ENCODE measurements at places on chromosomes 6 and 20.

DNA sequence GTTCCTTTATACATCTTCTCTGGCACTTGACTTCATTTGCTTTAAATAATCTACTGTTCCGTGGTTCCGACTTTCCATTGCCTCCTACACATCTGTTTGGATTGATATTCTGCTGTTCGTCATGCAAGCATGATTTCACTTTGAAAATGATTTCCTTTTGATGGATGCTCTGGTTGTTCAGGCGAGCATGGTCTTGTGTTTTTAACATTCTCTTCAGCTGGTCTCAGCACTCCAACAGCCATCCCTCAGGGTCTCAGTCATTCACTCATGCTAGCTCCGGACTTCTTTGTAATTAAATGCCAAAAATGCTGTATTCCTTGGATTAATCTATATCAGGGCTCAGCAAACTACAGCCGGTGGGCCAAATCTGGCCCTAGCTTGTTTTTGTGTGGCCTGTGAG is 27.2 kb upstream of the SPACA1 start:
- no peak for DNase-seq

DNA sequence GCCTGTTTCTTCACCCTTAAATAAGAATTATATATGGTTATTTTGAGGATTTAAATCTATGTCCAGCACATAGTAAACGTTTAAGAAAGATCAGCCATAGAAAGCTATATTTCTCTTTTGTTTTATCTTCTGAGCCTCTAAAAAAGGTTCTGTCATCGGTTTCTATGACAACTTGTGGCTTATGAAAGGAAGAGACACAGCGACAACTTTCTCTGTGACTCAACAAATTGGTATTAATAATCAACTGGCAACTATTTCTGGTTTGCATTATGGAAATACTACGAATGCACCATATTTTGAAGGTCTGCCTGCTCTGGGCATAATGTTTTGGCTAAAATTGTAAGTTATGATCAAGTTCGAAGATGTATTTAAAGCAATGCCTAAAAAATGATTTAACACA is 751.0 kb downstream of the CD109 start:
- no peak for DNase-seq

DNA sequence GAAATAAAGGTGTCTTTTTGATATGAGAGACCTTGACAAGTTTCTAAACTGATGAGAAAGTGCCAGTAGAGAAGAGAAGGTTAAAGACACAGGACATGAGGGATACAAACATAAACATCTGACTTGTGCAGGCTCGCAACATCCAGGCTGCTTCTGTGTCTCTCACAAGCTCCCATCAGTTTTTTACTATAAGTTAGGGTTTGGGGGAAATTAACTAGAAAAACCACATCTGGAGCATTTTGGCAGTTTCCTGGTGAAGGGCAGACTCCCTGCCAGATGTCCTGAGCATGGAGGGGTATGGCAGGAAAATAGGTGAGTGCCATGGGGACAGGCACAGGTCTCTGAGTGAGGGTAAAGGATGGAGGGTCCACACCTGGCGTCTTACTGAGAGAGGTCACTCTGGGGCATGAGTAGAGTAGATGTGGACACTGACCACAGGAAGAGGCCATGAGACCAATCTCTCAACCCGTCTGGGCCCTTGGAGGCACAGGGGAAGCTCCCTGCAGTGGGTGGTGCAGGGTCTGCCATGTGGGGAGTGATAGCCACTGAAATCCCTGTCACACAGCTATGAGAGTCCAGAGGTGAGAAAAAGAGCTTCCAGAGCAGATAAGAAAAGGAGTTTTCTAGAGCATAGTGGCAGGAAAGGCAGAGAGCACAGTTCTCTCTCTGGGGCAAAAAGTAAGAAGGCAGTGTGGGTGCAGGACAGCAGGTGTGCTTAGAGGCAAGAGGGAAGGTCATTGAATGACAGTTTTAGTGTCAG is 193.3 kb upstream of the SYNDIG1 start:
- no peak for DNase-seq

DNA sequence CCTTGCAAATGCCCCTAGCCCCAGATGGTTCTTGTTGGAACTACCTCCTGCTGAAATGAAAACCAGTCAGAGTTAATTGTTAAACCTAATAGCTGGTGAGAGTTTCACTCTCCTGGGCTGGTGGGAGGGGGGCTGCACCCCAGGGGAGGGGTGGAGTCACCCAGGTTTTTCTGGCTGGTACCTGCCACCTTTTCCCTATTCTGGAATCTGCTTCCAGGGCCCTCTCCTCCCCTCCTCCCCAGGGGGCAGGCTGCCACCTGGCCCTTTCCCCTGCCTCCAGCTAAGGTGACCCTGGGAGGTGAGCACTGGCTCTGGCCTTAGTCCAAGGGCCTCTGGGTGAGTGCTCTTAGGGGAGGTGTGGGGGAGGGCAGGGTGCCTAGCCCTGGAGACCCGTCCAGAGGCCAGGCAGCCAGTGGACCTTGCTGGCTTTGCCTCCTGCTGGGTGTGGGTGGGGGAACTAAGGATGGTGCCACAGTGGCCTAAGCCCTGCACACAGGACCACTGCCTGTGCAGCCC is 48.8 kb upstream of the EPB41L1 start:
- no peak for DNase-seq

- no peak for DNase-seq
These were observed 50.7 kb downstream of the OPN5 start for GRCh38 chr6:47832386-47833100.
